ENCODE measurements at places on chromosomes 12 and 14.

DNA sequence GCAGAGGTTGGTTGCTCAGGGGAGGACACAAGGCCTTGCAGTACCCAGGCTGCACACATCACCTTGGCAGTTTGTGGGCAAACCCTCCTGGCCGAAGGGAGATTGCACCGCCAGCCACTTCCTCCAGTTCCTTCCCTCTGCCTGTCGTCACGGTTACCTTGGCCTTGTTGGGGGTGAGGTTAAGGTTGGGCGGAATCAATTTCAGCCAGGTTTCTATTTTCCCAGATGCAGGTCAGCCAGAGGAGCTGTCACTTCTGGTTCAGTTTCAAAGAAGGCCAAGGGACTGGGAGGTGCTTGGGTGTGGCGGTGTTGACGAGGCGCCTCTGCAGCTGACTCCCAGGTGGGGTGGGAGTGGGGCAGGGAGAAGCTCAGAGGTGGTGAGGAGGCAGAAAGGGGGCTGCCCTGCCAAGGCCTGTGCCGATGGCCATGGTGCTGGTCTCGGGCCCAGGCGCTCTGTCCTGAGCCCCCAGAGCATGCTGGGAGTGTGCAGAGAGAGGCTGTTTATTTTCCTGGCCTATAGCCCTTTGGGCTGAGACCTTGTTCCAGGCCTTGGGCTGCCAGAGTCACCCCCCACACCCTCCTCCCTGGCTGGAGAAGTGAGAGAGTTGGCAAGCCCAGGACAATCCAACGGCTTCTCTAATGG is 31.4 kb downstream of the JDP2 start:
- no peak for DNase-seq

GRCh38 chr12:29167988-29168387 is 18.9 kb downstream of the FAR2 start:
- no peak for DNase-seq

- DNase-seq: no peak
Observed at GRCh38 chr12:75774261-75775052, 257.1 kb downstream of the PHLDA1 start.

- DNase-seq: no peak
Observed at GRCh38 chr12:126742241-126742641, 1524.7 kb upstream of the TMEM132C start.

GRCh38 chr12:8841778-8842177 is 19.4 kb downstream of the A2ML1 start:
- no peak for DNase-seq

Data from stimulated activated CD4-positive, alpha-beta T cell treated with anti-CD3 and anti-CD28 coated beads, Interleukin-1b, Interleukin-23, amount 100 ng/mL, for 48 hours (primary cell).